Mesothelial cell of epicardium (in vitro differentiated cells): ENCODE measurements at places on chromosomes 1 and 21. TPM values are rescaled to one million over a fixed set of nuclear protein-coding genes. Genes with fewer than 3 reads are reported as not detected.

RIIAD1 gene
- not detected in 3 replicates for total RNA-seq

CD244 gene
- not detected in 3 replicates for total RNA-seq

PRMT6 gene
- total RNA-seq, result 21.1 to 23.1 TPM (median 22.3 TPM) in 3 replicates

OLIG1 gene
- not detected in 3 replicates for total RNA-seq

OR2L8 gene
- total RNA-seq, result not detected in 3 replicates

SMPDL3B gene
- 7.4 to 8.8 TPM (median 8.4 TPM) in 3 replicates for total RNA-seq

DNA sequence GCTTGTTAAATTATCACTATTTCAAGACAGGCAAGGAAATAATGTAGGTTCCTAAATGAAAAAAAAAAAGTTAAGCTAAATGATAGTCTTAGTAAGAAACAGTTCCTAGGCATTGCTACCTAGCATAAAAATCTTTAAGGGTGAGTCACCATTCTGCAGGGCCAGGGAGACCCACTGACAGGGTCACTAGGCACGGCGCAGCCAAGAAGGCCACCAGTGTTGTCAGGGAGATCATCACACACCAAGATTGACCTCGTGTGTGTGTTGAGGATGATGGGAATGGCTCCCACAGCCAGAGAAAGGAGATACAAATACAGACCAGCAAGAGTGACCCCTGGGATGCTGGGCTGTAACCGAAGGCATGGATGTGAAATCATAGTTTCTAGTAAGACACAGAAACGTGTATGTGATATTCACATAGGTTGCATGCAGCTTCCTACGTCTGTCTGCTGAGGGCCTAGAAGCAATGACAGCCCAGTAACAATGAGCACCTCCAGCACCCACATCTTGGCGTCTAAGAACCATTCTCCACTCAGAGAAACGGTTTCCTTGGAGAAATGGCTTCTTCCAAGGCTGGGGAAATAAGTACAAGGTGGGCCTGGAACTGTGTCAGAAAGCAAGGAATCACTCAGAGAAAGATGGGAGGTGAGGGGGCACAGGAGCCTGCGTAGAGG lies 29.1 kb downstream of the RIPK4 start:
- DNase-seq, result no peak
- H3K36me3 ChIP-seq, result peaks cover 52% of the 10 kb centered on the region
- no peak overlapping the region for H3K4me3 ChIP-seq
- peaks cover 2% of the 10 kb centered on the region for H3K4me1 ChIP-seq
- no peak overlapping the region for H3K27ac ChIP-seq
- no peaks in the 10 kb centered on the region for H3K27me3 ChIP-seq

GRCh38 chr1:156844102-156844501 lies 14.8 kb downstream of the INSRR start:
- DNase-seq, result no peak
- no peaks in the 10 kb centered on the region for H3K36me3 ChIP-seq
- H3K27me3 ChIP-seq, result peaks cover 91% of the 10 kb centered on the region
- no peak overlapping the region for H3K4me3 ChIP-seq
- H3K4me1 ChIP-seq, result peaks cover 14% of the 10 kb centered on the region

DNA sequence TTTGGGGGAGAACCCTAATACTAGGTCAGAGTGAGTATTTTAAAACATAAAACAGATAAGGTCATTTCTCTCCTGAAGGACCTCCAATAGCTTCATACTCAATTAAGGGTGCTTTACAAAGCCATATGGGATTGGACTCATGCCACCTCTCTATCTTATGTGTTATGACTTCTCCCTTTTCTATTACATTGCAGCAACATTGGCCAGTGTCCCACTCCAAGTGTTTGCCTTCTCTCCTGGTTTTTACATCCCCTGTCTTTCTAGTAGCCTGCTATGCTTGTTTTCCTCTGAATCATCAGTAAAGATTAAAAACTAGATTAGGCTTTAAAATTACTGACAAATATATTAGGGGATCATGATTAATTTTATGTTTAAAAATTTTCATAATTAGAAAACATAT lies 66.6 kb downstream of the SCMH1 start:
- no peak for DNase-seq
- H3K4me1 ChIP-seq, result no peaks in the 10 kb centered on the region
- no peaks in the 10 kb centered on the region for H3K27me3 ChIP-seq
- H3K36me3 ChIP-seq, result peaks cover 76% of the 10 kb centered on the region

- H3K36me3 ChIP-seq, result no peaks in the 10 kb centered on the region
- no peaks in the 10 kb centered on the region for H3K27me3 ChIP-seq
- H3K4me1 ChIP-seq, result no peaks in the 10 kb centered on the region
- DNase-seq, result no peak
Measured at GRCh38 chr21:27320868-27321267, 354.0 kb upstream of the ADAMTS5 start.

GRCh38 chr1:176829261-176829660 lies 335.3 kb downstream of the ASTN1 start:
- no peaks in the 10 kb centered on the region for H3K36me3 ChIP-seq
- H3K4me3 ChIP-seq, result no peak overlapping the region
- no peak for DNase-seq
- H3K27me3 ChIP-seq, result no peaks in the 10 kb centered on the region

DNA sequence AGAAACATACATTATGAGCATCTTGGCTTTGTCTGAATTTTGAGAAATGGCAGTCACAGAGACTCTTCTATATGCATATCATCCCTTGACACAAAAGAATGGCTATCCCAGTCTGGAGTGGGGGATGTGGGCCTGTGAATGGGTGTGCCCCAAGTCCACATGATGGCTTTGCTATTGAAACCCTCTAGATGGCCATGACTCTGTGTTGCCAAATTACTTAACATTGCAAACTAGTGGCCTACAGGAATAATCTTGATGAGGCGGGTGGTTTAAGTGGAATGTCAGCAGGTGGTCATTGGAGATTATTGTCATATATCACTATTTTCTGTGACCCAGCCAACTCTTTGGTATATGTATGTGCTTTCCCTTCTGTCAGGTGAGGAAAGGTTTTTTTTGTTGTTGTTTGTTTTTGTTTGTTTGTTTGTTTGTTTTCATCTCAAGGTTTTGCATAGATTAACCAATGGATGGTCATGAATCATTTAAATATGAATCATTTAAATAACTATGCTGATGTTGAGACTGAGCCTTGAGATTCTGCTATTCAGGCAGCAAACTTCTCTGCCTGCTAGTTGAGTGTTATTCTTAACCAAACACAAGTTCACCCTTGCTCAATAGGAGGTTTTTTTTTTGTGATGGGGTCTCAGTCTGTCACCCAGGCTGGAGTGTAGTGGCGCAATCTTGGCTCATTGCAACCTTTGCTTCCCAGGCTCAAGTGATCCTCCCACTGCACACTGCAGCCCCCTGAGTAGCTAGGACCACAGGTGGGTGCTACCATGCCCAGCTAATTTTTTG lies 103.0 kb downstream of the NOS1AP start:
- DNase-seq, result no peak
- H3K4me1 ChIP-seq, result peaks cover 34% of the 10 kb centered on the region
- H3K27me3 ChIP-seq, result no peaks in the 10 kb centered on the region
- no peak overlapping the region for H3K4me3 ChIP-seq
- H3K27ac ChIP-seq, result no peak overlapping the region
- H3K36me3 ChIP-seq, result no peaks in the 10 kb centered on the region

DNA sequence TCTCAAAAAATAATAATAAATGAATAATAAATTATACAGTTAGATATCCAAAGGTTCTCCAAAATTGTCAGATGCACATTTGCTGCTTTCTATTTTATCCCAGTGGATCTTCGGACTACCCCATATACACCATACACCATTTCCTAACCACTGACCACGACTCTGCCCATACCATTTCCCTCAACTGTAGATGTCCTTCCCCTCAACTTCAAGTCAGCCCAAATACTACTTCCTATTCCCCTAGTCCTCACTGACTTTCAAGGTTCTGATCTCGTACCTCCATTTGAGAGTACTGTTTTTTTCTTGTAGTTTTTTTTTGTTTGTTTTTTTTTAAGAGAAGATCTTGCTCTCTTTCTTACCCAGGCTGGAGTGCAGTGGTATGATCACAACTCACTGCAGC lies 19.6 kb downstream of the EIF4G3 start:
- H3K4me1 ChIP-seq, result peaks cover 7% of the 10 kb centered on the region
- H3K27me3 ChIP-seq, result no peaks in the 10 kb centered on the region
- DNase-seq, result no peak
- peaks cover 20% of the 10 kb centered on the region for H3K36me3 ChIP-seq
- H3K27ac ChIP-seq, result peak overlapping the region; percentile 7
